Common myeloid progenitor, CD34-positive (primary cell): ENCODE measurements at places on chromosomes 2 and 18.
A peak's percentile ranks its signal among the peaks of the same experiment; 100 is the strongest.

DNA sequence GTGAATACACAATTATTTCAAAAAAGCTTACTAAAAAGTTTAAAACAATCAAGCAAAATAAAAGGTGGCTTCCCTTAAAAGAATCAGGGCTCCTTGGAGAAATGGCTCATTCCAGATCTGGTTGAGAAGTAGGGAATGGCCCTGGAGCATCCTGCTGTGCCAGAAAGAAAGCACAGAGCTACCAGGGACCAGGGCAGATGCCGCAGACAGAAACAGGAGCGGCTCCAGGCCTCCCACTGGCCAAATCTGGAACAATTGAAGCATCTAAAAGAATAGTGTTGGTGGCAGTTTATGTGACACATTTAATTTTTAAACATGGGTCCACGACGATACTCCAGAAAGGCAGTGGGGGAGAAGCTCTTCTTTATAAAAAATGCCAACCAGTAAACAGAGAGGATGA is 75.5 kb downstream of the GBX2 start:
- no peak for DNase-seq

- no peak for DNase-seq
Measured at GRCh38 chr18:44198612-44199284, 481.9 kb upstream of the SETBP1 start.

- no peak for DNase-seq
Measured at GRCh38 chr18:1244397-1245122, 339.9 kb downstream of the ADCYAP1 start.

GRCh38 chr18:46046688-46047087 is 25.4 kb downstream of the PSTPIP2 start:
- no peak for DNase-seq

- DNase-seq: no peak
Measured at GRCh38 chr2:69462780-69463179, 25.5 kb upstream of the NFU1 start.

- no peak for DNase-seq
Measured at GRCh38 chr2:30527411-30527810, 80.4 kb downstream of the LCLAT1 start.

DNA sequence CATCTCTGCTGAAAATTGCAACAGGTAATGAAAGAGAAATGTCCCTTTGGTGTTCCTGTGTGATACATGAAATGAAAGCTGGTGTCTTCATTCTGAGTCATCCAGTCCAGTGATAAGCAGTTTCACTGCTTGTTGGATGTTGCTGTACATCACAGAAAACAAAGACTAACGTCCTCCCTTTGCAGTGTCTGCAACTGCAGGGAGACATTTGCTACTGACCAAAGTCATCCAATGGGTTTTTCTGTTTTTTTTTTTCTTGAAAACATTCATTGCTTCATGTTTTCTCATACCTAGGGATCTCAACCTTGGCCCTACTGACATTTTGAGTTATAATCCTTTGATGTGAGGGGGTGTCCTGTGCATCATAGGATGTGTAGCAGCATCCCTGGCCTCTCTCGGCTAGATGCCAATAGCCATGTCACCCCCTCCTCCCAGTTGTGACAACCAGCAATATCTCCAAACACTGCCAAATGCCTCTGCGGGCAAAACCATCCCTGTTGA is 63.6 kb upstream of the FZD5 start:
- no peak for DNase-seq

- DNase-seq: no peak
Measured at GRCh38 chr2:179186126-179186525, 78.5 kb downstream of the SESTD1 start.

GRCh38 chr2:96120091-96120720 is 3.8 kb upstream of the ADRA2B start:
- peak; percentile 59 for DNase-seq

DNA sequence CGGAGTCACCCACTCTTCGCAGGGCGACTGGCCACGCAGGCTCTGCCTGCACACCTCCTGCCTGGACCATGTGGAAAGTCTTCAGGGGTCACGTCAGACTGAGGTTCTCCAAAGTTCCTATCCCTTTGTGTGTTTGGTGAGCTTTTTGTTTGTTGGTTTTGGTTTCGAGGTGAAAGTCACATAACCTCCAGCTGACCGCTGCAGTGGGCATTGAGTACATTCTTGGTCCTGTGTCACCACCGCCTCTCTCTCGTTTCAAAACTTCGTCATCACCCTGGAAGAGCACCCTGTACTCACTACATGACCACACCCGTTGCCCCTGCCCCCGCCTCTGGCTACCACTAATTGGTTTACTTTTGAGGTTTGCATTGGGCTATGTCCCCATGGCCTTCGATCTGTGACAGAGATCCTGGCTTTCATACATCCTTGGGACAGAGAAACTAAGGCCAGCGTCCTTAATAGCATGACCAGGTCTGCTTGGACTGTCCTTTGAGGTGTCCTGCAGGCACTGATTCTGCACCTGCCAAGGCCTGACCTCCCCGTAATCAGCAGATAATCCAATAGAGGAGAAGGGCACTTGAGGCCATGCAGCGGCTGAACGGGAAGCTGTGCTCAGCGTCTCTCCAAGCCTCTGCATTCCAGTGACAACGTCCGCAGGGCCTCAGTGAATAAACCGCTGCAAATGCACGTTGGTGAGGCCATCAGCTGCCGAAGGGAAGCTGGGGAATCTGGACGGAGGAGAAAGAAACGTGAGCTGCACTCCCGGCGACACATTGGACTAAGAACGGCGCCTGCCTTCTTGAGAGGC is 46.8 kb downstream of the SH3BP4 start:
- no peak for DNase-seq

GRCh38 chr2:98658816-98659490 is 50.6 kb downstream of the UNC50 start:
- no peak for DNase-seq

- DNase-seq: peak; percentile 25
Measured at GRCh38 chr2:164739966-164740365, 101.7 kb downstream of the COBLL1 start.

GRCh38 chr2:15633043-15633970 is 41.6 kb downstream of the DDX1 start:
- no peak for DNase-seq

GRCh38 chr2:136727973-136728699 is 37.2 kb upstream of the THSD7B start:
- DNase-seq: no peak

DNA sequence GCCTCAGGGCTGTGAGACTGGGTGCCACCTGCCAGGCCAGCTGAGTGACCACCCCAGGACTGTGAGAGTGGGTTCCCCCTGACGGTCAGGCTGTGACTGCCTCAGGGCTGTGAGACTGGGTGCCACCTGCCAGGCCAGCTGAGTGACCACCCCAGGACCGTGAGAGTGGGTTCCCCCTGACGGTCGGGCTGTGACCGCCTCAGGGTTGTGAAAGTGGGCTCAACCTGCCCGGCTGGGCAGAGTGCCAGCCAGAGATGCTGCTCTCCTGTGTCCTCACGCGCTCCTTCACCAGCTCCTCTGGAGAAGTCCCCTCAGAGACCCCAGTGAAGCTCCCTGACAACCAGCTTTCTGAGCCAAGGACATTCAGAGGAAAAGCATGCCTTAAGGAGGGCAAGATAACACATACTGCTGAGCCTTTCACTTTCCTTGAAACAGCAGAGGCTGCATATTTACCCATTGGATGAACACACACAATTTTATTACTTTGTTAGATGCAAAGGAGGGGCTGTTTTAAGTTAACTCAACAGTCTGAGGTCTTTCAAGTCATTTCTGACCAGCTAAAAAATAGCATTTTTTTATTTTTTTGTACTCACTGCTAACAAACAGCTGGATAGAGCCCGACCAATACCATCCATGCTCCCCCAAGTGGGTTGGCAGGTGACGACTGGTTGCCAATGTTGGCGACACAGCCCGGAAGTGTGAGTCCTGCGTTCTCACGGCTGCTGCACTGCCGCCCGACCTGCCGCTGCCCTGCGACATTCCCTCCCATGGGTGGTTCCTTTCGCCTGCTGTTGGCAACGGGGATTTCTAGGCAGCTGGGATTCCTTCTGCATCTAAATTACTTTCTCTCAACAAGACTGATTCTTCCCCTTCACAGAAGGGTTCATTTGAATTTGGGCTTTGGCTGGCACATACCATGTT is 70.7 kb downstream of the NDUFA10 start:
- DNase-seq: no peak

DNA sequence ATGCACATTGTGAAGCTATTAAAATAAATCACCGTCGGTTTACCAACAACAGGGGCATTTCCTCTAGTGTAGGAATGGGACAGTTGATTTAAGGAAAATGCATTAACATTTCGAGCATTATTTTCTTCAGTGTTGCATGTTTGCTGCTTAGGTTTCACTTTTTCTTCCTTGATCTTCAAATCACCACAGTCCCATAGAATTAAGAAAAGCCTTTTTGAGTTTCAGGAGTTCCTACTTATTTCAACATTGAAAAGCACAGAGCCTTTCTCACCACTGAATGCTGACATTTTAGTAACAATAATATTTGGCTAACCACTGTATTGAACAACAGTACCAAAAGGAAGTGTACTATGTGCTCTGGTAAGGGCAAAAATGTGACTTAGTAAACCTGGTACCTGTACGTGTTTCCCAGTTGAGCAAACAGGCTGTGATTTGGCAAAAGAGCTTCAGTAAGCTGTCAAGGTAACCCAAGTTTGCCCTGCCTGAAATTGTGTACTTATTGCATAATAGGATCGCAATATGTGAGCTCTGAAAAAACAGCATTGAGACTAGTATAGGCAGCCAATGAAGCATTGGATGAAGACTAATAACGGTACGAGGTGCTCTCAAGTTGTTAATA is 2.2 kb downstream of the LRRTM4 start:
- no peak for DNase-seq

DNA sequence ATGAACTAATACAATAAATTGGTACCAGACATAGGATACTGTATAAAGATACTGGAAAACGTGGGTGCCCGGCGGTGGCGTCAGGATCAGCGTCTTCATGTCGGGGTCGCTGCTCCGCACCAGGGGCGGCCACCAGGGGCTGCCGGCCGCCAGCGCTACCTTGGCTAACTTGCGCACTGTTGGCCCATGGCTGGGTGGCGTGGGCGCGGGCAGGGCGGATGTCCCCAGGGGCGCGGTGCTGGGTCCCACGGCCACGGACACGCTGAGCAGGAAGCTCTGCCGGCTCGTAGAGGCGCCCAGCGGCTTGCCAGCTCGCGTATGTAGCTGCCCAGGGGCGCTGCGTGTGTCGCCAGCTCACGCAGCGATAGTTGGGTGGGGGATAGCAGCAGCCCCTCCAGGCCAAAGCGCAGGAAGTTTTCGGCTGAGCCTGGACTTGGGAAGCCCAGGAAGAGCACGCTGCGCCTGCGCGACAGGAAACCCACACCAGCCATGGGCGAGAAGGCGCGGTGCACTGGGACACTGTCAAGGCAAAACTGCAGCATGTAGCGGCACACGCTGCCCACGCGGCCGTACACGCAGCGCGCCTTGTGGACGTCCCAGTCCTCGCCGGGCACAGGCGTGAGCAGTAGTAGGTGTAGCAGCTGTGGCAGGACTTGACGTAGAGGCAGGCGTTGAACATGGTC is 299.9 kb downstream of the CCDC74A start:
- DNase-seq: no peak

- no peak for DNase-seq
Measured at GRCh38 chr2:159715451-159715850, 3.1 kb downstream of the MARCHF7 start.

DNA sequence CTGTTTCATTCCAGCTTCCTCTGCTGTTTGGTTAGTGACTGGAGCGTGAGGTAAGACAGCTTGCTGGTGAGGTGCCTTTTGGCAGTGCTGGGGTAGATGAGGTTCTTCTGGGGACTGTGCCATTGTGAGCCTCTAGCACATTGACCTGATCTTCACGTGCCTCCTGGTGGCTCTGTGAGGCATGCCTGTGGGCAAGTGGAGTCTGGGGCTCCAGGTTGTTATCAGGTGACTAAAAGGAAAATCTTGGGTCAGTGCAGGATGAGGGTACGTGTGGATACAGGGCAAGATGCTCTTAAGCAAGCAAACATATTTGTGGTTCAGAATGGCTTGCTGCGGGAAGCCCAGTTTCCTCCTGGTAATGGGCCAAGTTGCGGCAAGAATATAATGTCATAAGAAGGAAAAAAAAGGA is 75.4 kb downstream of the FHOD3 start:
- peak; percentile 92 for DNase-seq

DNA sequence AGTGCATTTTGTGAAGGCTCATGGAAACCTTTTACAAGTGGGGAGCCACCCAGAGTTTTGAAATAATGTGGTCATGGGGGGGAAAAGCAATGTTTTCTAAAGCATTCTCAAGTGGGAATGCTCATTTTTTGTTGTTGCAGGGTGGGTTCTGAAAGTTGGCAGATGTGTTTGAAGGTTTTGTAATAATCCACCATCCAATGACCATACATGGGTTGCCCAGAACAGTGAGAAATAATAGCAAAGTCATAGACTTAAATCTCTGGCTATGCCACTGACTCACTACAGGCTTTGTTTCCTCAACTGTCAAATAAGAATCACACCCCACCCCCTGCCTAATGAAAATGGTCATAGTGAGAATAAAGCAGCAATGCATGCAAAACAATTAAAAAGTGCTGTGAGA is 2.9 kb downstream of the DSG3 start:
- DNase-seq: no peak

DNA sequence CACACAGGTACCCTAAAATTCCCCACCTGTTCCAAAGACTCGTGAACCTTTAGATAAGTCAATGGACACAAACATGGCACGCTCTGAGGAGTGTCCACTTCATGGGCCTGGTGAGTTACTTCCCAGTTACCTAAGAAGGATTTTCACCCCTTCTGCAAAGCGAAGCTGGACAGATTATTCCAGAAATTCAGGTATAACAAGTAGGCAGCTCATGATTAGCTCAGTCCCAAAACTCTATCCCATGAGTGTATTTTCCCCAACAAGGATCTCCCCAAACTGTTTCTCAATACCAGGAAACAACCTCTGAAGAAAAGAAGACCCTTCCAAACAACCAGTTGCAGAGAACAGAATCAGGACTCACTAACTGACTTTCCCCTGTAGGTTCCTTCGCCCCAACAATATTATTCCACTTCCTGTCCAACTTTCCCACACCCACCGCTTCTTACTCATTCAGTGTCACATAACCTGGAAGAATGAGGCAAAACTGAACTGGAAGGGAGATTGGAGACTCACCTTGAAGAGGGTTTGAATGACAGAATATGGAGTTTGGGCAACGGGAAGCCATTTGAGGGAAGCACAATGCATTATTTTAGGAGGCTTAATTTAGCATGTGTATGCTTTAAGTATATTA is 120.1 kb downstream of the ANTXR1 start:
- DNase-seq: no peak

- DNase-seq: no peak
Measured at GRCh38 chr18:58241026-58241679, 197.1 kb downstream of the NEDD4L start.

DNA sequence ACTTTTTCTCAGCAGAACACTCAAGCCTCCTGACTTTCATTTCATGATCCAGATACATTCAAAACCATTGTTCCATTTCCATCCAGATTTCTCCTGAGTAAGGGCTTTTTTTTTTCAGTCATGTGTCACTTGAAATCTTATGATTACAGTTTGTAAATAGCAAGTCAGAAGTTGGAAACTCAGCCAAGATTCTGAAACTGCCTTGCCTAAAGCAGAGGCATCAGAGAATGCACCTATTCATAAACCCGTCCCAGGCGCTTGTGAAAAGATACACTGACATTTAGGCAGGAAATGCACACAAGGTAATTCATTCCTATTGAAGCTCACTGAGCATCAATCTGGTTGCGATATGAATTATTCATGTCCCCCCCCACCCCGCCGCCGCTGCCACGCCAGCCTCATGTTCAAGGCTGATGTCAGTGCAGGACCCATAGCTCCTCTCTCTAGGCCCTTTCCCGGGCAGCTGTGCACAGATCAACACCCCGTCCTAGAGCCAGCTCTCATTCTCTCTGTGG is 30.4 kb upstream of the MGAT4A start:
- no peak for DNase-seq

GRCh38 chr2:25161055-25161781 is 7.2 kb downstream of the POMC start:
- DNase-seq: peak; percentile 64
